ENCODE measurements at places on chromosomes 5 and 9. TPM values are rescaled to one million over a fixed set of nuclear protein-coding genes. Genes with fewer than 3 reads are reported as not detected.

GRCh38 chr5:67176936-67177335 lies 19.7 kb downstream of the CD180 start:
- no peak for DNase-seq

IL7R gene
- total RNA-seq: not detected

DNA sequence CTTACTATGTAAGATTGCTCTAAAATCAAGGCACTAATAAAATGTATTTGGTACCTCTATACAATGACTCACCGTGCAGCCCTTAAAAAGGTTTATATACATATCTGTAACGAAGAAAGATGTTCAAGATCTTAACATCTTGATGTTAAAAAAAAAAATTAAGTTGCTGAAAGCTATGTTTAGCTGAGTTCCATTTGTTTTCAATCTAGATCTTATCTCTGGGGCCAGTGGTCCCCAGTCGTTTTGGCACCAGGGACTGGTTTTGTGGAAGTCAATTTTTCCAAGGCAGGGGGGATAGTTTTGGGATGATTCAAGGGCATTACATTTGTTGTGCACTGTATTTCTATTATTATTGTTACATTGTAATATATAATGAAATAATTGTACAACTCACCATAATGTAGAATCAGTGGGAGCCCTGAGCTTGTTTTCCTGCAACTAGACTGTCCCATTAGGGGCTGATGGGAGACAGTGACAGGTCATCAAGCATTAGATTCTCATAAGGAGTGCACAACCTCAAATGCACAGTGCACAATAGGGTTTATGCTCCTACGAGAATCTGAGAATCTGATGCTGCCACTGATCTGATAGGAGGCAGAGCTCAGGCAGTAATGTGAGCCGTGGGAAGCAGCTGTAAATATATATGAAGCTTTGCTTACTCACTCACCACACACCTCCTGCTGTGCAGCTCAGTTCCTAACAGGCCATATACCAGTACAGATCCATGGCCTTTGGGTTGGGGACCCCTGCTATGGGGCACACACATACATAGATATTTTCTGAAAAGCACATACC lies 27.6 kb upstream of the TSLP start:
- DNase-seq: peak; percentile 40

UBQLN1 gene
- total RNA-seq: 155 TPM

DNA sequence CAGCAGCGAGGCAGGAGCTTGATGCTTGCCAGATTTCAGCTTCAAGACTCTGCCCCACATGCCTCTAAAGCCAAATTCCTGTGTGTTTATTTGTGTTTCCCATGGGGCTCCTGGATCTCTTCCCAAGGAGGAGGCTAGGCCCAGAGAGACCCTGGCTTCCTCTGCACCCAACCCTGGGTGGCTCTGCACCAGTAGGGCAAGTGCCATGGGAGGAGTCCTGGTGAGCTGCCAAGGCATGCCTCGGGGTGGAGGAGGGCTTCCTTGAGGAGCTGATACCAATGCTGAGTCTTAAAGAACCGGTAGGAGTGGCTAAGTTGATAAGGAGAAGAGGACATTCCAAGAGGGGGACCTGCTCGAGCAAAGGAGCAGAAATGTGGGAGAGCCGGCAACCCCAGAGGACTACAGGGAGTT lies 6.8 kb upstream of the TIFAB start:
- DNase-seq: no peak

- DNase-seq: no peak
Measured at GRCh38 chr9:127700594-127701255, 6.1 kb upstream of the CFAP157 start.

SPOUT1 gene
- total RNA-seq: 34.8 TPM

DNA sequence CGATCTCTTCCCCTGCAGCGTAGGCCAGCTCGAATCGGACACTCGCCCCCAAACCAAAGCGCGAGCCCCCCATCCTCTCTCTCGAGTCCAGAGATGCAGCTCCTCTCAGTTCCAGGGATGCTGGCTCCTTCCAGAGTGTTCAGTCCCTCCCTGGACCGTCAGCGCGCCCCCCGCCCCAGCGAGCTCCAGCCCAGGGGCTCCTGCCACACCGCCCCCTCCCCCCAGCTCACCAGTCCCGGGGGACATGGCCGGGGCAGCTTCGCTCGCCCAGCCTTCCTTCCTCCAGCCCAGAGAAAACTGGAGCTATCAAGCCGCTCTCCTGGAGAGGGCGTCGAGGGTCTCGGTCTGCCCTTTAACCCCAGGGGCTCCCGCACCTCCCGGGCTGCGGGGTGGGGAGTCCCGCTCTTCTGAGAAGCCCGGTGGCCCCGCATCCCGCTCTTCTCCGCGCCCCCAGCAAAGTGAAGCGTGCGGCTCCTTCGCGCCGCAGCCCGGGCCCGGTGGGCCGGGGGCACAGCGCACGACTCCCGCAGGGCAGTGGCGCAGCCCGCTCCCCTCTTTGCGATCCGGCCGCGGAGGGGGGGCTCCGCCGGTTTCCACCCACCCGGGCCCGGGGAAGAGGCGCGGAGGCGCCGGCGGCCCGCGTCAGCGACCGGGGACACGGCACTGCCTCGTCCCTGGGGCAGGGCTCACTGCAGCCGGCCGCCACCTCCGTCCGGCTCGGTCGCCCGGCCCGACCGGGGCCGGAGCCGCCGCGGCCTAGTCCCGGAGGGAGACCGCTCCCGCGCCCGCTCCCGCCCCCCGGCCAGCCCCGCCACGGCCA lies 587 bp downstream of the MIER3 start:
- peak; percentile 74 for DNase-seq

GRCh38 chr9:86978922-86979474 lies 31.7 kb upstream of the GAS1 start:
- no peak for DNase-seq

GRCh38 chr9:126393876-126394275 lies 67.2 kb downstream of the MVB12B start:
- DNase-seq: no peak

TMEM252 gene
- total RNA-seq: not detected

ECM2 gene
- total RNA-seq: not detected

GRCh38 chr5:148915224-148915817 lies 88.9 kb downstream of the ADRB2 start:
- DNase-seq: no peak

DNA sequence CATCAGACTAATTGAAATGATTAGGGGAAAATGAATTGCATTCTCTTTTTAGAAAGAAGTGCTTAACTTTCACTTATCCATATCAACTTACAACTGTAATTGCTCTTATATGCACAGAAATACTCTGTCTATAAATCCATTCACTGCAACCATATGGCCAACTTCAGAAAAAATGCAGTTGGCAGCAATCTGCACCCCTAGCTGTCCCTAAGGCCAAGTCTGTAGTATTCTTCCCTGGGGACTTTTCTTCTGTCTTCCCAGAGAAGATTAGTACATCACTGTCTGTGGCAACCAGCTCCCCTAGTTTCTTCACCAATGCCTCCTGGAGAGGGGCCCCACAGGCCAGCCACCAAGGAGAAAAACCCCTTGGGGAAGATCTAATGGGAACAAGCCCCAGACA lies 45.4 kb downstream of the ABCA1 start:
- DNase-seq: no peak

DNA sequence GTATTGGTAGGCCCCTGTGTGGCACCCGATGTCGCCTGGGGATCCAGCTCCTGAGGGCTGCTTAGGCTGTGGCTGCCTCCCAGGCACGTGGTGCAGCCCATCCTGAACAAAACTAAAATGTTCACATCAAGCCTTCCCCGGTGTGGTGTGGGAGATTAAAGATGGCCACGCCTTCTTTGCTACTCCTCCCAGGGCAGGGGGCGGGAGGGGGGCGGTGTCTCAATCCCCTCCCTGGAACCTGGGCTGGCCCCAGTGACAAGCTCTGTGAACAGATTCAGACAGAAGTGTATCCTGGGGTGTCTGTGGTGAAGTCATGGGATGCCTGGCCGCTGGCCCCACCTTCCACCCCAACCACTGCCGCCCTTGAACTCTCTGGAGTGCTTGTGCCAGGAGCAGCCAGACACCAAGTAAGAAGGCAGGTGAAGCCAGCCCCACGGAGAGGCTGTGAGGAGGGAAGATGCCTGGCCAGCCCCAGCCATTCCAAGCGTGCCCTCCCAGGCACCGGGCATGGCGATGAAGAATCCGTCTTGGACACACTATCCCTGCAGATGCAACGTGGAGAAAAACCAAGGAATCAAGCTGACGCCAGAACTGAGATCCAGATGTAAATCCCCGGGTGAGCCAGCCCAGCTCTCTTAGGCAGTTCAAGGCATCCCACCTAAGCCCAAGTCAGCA lies 75.8 kb downstream of the AK8 start:
- peak; percentile 24 for DNase-seq

DNA sequence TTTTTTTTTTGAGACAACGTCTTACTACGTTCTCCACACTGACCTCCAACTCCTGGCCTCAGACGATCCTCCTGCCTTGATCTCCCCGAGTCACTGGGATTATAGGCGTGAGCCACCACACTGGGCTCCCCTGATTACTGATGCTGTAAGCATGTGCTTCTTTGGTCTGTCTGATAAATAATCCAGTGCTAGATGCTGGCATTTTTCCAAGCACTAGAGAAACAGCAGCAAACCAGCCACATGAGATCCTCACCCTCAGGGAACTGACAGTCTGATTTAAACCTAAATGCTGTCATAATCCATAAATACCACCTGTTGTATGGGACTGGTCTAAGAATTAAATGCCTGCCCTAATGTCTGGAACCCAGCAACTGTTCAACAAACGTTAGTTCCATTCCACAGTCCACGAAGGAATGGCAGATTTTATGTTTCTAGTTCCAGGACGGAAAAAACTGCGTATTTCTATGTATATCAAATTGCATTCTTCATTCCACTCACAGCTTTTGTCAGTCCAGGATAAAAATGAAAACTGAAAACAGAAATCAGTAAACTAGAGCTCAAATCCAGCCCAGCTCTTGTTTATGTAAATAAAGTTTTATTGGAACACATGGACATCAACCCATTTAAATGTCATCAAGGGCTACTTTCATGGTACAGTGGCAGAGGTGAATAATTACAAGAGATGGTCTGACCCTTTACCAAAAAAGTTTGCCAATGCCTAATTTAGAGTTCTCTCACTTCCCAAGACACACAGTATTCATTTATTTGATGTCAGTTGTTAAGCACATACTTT lies 20.1 kb downstream of the SLC35D2 start:
- no peak for DNase-seq

TNFSF8 gene
- not detected for total RNA-seq

GRCh38 chr9:95032580-95033341 lies 284.7 kb downstream of the FANCC start:
- no peak for DNase-seq

ANXA6 gene
- 87.4 TPM for total RNA-seq

DNA sequence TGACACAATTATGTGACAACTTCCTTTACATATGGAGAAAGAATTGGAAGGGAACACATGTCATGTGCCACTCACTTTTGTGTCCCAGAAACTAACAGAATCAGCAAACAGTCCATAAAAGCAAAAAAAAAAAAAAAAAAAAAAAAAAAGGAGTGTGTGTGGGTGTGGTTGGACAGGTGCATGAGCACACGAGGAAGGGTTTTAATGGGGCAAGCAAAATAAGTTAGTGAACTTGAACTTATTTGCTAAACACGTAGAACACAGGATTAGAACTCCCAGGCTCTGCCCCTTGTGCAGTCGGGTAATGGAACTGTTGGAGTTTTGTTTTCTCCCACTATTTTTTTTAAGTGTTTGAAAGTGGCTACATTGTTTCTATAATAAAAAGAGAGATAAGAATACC lies 74.8 kb upstream of the PJA2 start:
- no peak for DNase-seq

DNA sequence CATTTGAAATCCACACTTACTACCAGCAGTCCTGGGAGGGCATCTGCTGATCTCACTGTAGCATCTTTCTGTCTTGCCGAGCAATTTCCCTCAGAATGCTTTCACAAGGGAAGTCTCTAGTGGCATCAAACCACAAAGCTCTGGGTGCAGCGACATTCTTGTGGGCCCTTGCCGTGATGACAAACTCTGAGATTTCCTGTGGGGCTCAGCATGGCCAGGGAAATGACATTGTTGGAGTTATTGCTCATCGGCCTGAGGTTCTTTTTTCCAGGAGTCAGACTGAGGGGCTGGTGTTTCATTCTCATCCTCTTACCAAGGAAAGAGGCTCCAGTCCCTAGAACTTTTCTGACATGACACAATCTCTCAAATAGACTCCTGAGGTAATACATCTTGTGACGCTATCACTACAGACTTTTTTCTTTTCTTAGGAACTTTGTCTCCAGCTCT lies 51.4 kb downstream of the PFDN1 start:
- DNase-seq: no peak

CCL27 gene
- not detected for total RNA-seq

DNA sequence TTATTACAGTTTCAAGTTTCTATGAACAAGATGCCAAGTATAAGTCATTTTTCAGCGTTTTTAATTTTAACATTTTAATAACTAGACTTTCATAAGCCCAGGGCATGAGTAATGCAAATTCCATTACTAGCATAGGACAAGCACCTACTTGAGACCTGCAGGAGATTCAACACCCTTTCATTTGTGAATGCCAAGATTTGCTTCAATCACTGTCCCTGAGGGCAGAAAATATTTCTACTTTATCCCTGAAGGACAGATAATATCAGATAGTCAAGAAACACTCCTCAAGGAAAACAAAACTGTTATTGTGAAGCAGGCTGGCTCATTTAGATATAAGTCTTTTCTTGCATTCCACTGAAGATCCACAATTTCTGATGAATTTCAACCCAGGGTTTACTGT lies 27.7 kb upstream of the ZNF622 start:
- no peak for DNase-seq

GRCh38 chr5:54603372-54603771 lies 85.8 kb downstream of the SNX18 start:
- DNase-seq: no peak

TSSK1B gene
- total RNA-seq: 0.52 TPM

GRCh38 chr5:172867761-172868435 lies 33.8 kb downstream of the ERGIC1 start:
- no peak for DNase-seq

- DNase-seq: peak; percentile 72
Measured at GRCh38 chr5:135072387-135073281, 38.6 kb upstream of the PITX1 start.

GRCh38 chr5:134240421-134240962 lies 14.6 kb upstream of the PPP2CA start:
- DNase-seq: no peak

- DNase-seq: no peak
Measured at GRCh38 chr5:84343171-84343570, 41.5 kb downstream of the EDIL3 start.

DNA sequence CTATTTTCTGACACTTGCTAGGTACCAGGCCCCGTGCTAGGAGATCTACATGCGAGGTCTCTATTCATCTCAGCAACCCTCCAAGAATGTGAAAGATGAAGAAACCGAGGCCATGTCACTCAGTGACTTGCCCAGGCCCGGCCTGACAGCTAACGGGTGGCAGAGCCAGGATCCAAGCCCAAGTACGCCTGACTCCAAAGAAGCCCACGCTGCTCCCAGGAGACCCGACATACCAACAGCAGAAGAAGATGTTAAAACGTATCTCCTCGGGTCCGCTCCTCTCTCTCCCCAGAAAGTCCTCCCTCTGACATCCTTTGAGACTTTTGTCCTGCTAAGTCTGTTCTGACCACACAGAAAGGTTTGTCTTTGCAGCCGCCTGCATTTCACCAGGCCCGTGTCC lies 65.2 kb downstream of the CRB2 start:
- DNase-seq: no peak
